ENCODE measurements at places on chromosomes 11 and 22.

DNA sequence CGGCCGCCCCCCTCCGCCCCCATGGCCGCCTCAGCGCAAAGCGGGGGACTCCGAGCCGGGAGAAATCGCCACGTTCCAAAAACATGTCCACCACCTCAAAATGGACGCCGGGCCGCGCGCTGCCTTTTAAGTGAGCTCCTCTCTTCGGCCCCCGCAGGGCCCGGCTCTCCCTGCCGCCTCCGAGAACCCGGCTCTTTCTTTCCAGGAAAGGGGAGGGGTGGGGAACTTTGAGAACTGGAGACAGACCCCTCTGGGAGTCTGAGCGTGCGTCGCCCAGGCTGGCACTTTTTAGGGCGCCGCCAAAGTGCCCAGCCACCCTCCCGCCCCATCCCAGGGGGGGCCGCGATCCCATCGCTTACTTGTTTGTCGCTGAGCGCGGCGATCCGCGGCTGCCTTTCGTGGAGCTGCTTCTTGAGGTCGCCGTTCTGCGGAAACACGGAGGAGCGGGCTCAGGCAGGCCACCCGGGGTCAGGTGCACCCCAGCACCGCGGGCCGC, 1.6 kb downstream of the PHF21B start:
- DNase-seq: no peak

GRCh38 chr11:7540830-7541555, 27.2 kb downstream of the PPFIBP2 start:
- DNase-seq: no peak

DNA sequence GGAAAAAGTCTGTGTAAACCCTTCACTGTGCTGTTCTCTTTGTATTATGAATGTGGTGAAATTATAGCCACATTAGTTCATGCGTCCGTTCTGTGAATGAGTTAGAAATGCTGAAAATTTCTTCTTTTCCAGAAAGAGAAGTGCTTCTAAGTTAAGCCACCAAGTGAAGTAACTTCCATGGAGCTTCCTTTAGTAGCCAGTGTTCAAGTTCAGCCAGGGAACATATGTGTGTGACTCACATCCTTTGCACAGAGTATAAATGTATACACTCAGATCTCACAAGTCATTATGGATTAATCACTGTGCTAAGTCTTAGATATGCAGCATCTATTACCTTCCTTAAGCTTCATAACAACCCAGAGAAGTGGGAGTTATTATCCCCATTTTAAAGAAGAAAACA, 3.1 kb upstream of the MMP8 start:
- DNase-seq: no peak

DNA sequence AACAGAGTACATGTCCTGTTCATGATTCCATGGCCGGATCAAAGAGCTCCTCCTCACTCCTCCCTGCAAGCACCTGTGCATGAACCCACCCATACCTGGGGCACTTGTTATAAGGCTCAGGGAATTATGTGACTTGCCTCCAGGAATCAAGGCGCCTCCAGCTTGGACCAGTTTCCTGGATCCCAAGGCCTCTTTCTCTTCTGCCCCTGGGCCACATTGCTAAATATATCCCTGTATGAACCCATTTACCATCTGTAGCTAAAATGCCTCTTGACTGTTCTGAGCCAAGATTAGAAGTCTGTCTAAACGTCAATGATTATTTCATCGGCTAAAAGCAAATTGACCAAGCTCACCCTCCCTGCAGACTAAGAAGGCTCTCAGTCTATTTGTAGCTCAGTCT, 135.6 kb downstream of the KIRREL3 start:
- DNase-seq: no peak

- no peak for DNase-seq
These were observed 14.6 kb downstream of the C11orf97 start for GRCh38 chr11:94526645-94527438.

- DNase-seq: no peak
These were observed 882 bp upstream of the MAP4K2 start for GRCh38 chr11:64803846-64804345.

Measured in effector memory CD4-positive, alpha-beta T cell (primary cell).